ENCODE measurements at places on chromosomes 12 and 14. TPM values are rescaled to one million over a fixed set of nuclear protein-coding genes. Genes with fewer than 3 reads are reported as not detected.

DNA sequence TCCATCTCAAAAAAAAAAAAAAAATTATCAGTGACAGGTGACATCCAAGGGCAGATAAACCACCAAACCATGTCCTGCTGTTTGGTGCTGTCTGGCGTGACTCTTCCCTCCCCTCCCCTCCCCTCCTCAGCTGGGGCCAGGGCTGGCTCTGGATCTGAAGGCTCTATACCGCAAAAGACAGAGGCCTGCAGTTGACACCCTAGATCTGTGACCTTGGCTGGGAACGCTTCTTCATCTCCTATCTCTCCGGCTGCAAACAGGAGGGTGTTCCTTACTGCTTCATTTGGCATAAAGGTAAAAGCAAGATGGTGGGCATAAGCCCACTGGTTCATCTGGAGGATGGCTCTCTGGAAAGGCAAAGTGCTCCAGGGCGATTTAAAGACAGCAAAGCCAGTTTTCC is 126.8 kb upstream of the PRMT8 start:
- no peak for DNase-seq
- no peaks in the 10 kb centered on the region for H3K27me3 ChIP-seq
- no peaks in the 10 kb centered on the region for H3K4me1 ChIP-seq
- H3K4me3 ChIP-seq, result no peak overlapping the region
- H3K27ac ChIP-seq, result no peak overlapping the region
- no peaks in the 10 kb centered on the region for H3K36me3 ChIP-seq

GRCh38 chr12:105351523-105351922 is 21.0 kb downstream of the C12orf75 start:
- no peak overlapping the region for H3K4me3 ChIP-seq
- no peaks in the 10 kb centered on the region for H3K4me1 ChIP-seq
- H3K27me3 ChIP-seq, result no peaks in the 10 kb centered on the region
- H3K36me3 ChIP-seq, result no peaks in the 10 kb centered on the region
- DNase-seq, result no peak

The LUM gene
- total RNA-seq, result 180 TPM

The NEMP1 gene
- 6.9 TPM for total RNA-seq

All from breast epithelium (tissue), 4 donors.